Tongue (tissue), 3 donors: ENCODE measurements at places on chromosomes 16 and 17.

GRCh38 chr17:76130473-76130872, 10.6 kb downstream of the FOXJ1 start:
- DNase-seq = no peak

DNA sequence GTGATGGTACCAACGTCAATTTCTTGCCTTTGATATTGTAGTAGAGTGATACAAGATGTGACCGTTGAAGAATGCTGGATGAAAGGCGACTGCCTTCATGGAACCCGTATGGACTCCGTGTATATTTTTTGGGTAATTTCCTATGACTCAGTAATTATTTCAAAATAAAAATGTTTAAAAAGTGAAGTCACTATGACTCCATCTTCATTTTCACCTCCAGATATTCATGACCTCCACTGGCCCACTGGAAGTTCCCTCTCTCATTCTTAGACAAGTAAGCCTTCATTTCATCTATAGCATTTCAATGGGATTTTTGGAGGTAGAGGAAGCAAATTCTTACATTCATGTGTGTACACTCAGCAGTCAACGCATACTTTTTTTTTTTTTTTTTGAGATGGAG, 111.8 kb upstream of the NUDT7 start:
- no peak for DNase-seq

DNA sequence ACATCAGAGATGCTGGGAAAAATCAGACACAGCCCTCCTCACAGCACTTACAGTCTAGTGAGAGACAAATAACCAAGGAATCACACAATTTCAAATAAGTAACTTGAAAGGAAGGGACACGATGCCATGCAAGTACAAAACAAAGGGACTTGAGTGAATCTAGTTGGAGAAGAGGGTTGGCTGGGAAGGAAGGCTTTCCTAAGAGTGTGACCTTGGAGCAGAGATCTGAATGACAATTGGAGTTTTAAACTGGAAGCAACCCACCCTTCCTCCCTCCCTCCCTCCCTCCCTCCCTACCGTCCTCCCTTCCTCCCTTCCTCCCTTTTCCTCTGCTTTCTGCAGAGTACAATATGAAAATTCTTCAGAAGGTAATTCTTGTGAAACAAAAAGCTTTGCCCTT, 31.1 kb downstream of the ADAMTS18 start:
- no peak for DNase-seq

DNA sequence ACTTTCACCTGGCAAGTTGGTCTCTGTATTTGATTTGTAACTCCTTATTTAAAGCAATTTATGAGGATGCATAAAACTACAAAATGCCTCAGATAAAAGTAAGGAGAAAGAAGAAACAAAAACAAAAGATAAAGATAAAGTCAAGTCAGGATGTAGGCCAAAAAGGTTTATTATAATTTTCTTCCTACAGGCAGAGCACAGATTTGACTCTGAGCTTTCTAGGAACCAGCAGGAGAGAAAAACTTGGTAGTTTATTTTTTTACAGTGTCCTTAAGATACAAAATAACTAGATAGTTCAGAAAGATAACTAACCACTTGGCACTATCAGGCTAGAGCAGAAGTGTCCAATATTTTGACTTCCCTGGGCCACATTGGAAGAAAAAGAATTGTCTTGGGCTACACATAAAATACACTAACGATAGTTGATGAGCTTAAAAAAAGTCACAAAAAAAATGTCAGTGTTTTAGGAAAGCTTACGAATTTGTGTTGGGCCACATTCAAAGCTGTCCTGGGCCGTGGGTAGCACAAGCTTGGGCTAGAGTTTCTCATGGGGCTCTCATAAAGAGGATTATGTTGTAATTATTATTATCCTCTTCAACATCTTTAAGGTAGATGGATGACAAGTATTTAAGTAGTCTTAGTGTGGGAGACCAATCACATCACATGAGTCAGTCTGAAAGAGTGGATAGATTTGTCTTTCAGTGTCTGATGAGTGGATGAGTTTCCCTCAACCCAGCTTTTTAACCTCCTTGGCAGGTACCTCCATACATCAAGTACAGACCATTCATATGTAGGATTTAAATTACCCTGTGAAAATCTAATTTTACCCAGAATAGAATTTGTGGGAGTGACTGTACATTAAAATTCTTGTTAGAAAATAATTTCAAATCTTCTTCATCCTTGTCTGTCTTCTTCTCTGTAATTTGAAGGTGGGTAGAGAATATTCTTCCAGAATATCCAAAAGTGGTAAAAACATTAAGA, 17.0 kb downstream of the PAFAH1B1 start:
- no peak for DNase-seq

DNA sequence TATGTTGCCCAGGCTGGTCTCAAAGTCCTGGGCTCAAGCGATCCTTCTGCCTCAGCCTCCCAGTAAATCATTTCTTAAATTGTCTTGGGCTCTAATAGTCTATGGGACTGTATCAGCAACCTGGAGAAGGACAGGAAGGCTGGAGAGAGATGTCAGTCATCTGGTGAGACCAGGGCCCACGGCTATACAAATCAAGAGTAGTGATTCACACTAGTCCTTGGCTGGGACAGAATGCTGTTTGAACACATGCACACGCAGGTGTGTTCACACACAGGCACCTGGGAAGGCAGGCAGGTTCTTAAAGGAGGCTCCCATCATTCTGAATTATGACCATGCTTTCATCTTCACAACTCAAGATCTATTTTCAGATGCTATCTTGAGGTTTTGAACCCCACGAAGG, 14.1 kb downstream of the NQO1 start:
- DNase-seq = no peak

- no peak for DNase-seq
Observed at GRCh38 chr17:37737971-37738370, 6.9 kb downstream of the HNF1B start.

GRCh38 chr16:616733-617586, 13.8 kb upstream of the WFIKKN1 start:
- DNase-seq = no peak

- no peak for DNase-seq
Observed at GRCh38 chr17:57021226-57021940, 43.5 kb downstream of the SCPEP1 start.

GRCh38 chr17:40515011-40515410, 13.6 kb upstream of the TNS4 start:
- no peak for DNase-seq

DNA sequence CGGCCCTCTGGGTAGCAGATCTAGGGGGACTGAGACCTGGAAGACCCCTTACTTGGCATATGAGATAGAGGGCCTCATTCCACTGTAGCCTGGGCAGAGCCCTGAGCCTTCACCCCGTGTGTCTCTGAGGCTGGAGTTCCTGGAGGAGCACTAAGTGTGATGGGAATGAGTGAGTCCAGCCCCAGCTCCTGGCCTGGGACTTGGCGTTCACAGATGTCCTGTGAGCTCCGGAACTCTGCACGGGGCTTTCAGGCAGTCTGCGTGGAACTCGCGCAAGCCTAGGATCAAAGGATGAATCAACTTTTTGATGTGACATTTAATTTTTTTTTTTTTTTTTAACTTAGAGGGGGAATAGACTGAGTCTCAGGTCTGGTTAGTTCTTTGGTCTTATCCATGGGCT, 1.8 kb downstream of the NKD1 start:
- no peak for DNase-seq

DNA sequence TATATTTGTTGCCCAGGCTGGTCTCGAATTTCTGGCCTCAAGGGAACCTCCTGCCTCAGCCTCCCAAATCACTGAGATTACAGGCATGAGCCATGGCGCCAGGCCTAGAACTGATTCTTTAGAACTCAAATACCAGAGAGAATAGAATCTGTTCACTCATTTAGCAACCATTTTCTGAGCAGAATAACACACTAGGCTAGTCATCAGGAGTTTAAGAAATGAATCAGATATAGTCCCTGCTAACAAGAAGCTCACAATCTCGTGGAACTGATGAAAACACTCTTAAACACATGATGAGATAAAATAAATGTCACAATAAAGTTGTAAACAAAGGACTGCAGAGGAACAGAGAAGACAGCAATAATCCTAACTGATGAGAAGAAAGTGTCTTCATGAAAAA, 55.8 kb upstream of the ADCY9 start:
- no peak for DNase-seq

DNA sequence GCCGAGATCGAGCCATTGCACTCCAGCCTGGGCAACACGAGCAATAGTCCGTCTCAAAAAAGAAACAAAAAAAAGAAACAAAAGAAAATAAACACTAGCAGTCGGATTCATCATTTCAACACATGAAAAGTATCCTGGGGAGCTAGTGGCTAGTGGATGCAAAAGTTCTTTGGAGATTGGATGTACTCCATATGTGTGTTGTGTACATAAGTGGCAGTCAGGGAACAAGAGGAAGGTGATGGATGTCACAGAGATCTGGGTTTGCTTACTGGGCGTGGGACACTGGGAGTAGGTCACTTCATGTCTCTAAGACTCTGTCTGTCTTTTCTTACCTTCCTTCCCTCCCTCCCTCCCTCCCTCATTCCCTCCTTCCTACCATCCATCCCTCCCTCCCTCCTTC, 35.4 kb downstream of the MRC2 start:
- DNase-seq = no peak

GRCh38 chr17:59289981-59290301, 41.5 kb upstream of the YPEL2 start:
- DNase-seq = no peak

- DNase-seq = no peak
Observed at GRCh38 chr16:22250522-22250921, 44.4 kb downstream of the EEF2K start.

DNA sequence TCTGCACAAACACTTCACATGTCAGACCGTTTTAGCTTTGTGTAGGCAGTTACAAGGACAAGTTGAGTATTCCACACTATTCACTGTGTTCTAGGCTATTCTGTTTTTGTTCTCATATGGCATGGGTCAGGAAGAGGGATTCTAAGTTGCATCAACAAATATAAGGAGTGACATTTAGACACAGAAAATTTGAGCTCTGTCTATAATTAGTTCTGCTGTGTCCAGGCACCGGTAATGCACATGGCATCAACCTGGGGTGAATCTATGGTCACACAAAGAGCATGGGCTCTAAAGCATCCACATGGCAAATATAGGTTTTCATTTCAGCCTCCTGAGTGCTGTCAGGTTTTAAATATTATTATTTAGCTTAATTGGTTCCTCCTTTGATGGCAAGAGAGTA, 130.4 kb upstream of the PMFBP1 start:
- DNase-seq = no peak

GRCh38 chr17:12637015-12637414, 28.7 kb upstream of the MYOCD start:
- no peak for DNase-seq

DNA sequence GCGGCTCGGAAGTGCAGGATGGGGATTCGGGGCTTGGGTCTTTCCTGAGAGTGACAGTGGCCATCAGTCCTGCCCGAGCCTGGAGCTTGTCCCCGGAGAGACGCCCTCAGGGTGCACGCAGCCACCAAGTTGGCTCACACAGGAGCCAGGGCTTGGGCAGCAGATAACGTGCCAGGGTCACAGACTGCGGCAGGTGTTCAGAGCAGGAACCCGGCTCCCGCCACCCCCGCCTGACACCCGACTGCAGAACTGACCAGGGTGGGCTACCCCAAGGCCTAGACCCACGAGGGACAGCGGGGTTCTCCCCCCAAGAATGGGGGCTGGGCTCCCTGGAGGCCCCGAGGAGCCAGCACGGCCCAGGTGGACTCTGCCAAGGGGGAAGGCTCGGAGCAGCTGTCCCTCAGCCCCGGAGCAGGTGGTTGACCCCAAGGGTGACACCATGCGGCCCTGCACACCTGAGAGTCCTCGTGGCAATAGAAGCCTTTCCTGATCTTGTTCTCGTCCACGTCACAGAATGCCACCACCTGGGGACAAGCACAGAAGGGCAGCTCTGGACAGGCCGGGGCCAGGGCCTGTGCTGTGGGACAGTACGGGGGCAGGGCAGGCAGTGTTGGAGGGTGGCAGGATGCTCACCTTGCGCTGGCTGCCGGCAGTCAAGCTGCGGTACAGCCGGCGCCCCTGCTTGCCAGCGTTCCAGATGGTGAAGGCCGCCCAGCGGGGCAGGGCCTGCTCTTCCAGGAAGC, 117.1 kb upstream of the ZNF750 start:
- no peak for DNase-seq

GRCh38 chr16:4936991-4937781, at the start of gene PPL:
Gene PPL (minus strand): TSS chr16:4937148. CDS start chr16:4937045, 103 bp downstream.
- no peak for DNase-seq

DNA sequence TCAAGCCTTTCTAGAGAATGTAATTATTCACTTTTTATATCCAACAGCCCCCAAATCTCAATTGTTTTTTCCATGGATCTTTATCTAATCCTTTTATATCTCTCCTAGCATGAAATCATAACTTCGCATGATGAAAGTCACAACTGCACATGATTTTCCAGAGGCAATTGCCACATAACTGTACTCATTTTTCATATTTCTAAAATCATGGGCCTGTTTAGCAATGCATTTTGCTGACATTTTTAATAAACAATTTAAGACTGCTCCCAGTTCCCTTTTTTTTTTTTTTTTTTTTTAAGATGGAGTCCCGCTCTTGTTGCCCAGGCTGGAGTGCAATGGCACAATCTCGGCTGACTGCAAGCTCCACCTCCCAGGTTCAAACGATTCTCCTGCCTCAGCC, 83.5 kb downstream of the VMP1 start:
- DNase-seq = no peak

DNA sequence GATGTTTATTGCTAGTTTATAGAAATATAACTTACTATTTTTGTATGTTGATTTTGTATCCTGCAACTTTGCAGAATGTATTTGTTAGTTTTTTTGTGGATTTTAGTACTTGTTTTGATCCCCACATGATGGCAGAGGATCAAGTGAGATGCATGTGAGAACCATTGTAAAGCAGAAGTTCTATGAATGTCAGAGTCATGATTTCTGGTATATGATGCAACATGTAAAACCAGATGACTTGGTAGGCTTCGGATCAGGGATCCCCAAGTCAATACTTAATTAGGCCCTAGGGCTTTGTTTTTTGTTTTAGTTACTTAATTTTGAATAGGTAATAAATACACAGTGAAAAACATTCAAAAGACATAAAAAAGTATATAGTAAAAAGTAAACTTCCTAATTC, 45.8 kb downstream of the ESRP2 start:
- DNase-seq = no peak

DNA sequence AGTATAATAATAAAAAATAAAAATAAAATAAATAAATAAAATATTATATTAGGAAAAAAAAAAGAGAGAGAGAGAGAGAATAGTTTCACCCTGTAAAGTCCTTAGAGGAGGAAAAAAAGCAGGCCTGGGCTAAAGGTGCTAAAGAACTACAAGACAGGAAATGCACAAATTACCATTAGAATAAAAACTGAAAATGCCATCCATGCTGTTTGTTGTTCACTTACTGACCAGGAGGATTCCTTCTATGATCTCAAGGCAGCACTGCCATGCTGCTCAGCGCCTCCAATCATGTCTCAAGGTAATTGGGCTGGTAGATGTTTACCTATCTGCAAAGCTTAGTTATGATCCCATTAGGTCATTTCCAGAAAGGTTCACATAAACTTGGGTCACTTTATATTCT, 201.2 kb downstream of the GRIN2A start:
- DNase-seq = no peak

GRCh38 chr16:17343728-17344127, 127.0 kb downstream of the XYLT1 start:
- DNase-seq = no peak
